SW480 (cell line): ENCODE measurements at places on chromosomes 7 and 10.

- DNase-seq, result no peak
Measured at GRCh38 chr10:22531441-22531840, 182.9 kb downstream of the PIP4K2A start.

- no peak for DNase-seq
Measured at GRCh38 chr7:152054367-152055230, 29.1 kb downstream of the GALNT11 start.

DNA sequence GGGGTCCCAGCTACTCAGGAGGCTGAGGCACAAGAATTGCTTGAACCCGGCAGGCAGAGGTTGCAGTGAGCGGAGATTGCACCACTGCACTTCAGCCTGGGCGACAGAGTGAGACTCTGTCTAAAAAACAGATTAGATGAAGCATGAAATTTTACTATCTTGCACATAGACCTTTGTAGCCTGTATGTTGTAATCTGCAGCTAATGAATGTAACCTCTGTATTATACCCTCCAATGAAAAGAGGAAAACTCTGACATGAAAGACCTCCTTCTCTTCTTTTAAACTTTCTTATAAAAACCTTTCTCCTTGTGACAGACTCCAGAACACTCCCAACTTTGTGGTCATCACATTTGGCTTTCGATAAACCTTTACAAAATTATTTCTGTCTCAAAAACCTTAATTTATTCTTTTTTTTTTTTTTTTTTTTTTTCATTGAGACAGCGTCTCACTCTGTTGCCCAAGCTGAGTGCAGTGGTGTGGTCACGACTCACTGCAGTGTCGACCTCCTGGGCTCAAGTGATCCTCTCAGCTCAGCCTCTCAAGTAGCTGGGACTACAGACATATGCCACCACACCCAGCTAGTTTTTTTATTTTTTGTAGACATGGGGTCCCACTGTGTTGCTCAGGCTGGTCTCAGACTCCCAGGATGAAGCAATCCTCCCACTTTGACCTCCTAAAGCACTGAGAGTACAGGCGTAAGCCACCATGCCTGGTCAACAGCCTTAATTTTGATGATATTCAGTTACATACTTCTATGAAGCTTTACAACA is 97.4 kb downstream of the SVOPL start:
- no peak for DNase-seq

GRCh38 chr7:21914671-21915070 is 31.0 kb downstream of the CDCA7L start:
- no peak for DNase-seq

DNA sequence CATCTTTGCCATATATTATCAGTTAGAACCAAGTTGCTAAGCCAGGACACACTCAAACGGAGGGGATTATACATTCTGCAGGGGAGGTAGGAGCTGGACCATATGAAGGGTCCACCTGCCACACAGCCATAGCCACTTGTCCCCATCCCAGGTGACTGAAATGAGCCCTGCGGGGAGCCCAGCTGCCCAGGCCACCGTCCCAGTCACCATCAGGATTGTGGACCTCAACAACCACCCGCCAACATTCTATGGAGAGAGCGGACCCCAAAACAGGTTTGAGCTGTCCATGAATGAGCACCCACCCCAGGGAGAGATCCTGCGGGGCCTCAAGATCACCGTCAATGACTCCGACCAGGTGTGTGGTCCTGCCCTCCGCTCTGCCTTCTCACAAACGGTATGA is 13.7 kb downstream of the CDHR1 start:
- no peak for DNase-seq

- DNase-seq, result no peak
Measured at GRCh38 chr10:59325116-59325515, 37.2 kb downstream of the FAM13C start.

- DNase-seq, result no peak
Measured at GRCh38 chr10:7657552-7657951, 9.2 kb downstream of the ITIH5 start.

DNA sequence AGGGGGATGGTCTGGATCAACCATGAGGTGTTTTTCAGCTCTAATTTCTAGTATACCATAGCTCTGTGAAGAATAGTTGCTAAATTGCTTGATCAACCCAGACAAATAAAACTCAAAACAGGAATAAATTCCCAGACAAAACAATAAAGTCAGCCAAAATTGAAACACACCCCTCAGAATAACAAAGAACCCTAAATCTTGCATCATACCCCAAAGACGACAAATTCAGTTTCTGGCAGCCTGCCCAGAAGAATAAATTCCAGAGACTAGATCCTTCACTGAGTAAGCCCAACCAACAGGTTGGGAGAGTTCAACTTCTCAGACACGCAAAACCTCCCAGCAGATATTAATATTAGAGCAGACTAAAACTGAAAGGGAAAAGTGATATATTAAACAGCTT is 11.2 kb upstream of the SEM1 start:
- DNase-seq, result no peak

GRCh38 chr10:80392250-80392649 is 16.1 kb upstream of the PRXL2A start:
- no peak for DNase-seq

DNA sequence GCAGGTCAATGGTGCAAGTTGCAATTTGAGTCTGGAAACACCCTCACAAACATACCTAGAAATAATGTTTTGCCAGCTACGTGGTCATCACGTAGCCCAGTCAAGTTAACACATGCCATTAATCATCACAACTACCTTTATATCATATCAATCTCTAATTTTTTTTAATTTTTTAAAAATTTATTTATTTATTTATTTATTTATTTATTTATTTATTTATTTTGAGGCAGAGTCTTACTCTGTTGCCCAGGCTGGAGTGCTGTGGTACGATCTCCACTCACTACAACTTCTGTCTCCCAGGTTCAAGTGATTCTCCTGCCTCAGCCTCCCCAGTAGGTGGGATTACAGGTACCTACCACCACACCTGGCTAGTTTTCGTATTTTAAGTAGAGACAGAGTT is 52.4 kb upstream of the MACROH2A2 start:
- DNase-seq, result no peak

DNA sequence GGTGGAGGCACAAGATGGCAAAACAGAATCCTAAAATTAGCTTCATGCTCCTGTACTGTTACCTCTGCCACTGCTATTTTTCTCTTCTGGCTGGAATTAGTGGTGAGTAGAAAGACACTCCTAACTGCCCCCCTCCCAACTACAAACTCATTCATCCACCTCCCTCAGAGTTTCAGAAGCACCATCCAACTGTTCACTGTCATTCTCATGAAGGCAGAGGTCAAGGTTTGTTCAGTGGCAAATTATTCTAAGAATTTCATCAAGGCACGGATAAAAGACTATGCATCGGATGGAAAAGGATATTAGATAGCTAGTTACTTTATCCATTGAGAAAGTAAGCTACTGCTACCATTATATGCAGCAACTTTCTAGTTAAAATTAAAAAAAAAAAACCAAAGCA is 59.7 kb downstream of the LRGUK start:
- no peak for DNase-seq

DNA sequence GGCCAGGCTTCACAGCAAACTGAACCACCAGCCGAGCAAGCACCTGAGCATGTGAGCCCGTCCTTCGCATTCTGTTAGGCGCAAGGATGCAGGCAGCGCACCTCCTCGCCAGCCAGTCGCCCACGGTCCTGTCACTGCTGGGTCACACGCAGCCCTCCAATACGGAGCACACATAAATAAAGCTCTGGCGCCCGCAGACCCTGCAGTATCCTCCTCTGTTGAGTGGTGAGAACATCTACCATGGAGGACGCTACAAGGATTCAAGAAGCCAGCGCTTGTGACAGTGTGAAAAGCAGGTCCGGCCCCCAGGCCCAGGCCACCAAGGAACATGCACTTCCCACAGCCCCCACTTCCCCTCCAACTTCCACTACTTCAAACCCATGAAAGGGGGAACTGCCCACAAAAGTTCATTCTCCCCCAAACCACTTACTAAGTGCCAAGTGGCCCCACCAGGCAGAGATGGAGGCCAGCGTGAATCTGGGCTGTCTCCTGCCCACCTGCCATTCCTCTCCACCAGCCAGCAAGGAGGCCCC is 34.8 kb downstream of the VOPP1 start:
- DNase-seq, result no peak

- no peak for DNase-seq
Measured at GRCh38 chr7:112584290-112584689, 103.5 kb downstream of the LSMEM1 start.

- DNase-seq, result no peak
Measured at GRCh38 chr7:152870106-152870693, 110.6 kb downstream of the ACTR3B start.

DNA sequence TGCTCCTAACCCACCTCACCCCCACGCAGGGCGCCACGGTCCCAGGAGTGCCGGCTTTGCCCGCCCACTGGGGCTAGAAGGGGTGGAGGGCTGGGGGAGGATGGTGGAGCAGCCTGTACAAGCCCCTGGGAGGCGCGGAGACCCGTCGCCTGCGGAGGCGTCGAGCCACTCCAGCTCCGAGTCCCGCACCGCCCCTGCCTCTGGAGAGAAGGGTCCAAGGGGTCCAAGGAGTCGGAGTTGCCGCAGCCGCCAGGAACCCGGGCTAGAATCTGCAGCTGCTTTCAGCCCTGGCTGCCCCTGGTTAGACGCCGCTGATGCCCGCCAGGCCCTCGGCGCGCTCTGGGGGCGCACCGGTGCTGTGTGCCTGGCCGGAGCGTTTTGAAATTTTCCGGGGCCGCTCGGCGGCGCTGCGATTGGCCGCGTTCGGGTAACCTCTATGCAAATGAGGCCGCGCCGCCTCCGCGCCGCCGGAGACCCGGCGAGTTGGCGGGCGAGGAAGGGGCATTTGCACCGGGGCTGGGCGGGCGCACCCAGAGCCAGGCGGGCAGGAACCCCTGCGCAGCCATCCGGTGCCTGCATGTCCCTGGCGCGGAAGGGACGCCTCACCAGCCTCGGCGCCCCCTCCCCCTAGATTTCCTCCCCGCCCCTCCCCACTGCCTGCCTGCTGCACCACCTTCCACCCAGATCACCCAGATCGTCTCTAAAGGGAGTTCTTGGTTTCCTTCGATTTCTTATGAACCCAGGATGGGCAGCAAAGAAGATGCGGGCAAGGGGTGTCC is at the start of gene HMX2:
HMX2 (plus strand) TSS at position 502 of the 779 bp plus-strand sequence; CDS start at position 745, 243 bp downstream.
- no peak for DNase-seq

DNA sequence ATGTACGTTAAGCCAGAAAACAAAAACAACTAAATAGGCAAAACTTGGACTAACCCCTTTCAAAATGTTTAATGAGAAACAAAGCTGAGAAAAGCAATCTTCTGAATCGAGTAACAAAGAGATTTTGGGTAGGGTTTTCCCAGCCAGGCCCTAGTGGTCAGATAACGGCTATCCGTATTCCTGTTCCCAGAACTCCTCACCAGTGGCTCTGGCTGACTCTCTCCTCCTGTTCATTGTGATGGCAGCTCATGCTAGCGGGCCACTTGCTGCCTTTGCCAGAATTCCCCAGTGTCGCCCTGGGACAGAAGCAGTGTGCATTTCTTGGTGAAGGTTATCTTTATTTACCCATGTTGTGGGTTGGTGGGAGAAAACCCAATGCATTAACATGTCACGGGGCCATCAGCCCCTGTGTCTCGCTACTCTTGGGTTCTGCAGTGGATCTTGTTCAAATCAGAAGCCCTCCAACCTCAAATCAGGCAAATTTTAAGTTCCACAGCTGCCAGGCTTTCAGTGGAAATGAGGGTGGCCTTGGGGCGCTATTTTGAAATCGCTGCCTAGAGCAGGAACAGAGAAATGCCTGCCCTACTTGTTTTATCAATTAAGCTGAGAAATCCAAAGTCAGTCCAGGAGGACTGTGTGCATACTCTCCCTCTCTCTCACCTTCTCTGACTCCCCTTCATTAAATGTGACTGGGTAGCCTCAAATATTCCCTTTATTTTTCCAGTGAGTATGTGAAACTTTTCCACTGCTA is 164.5 kb upstream of the NPVF start:
- DNase-seq, result no peak

- DNase-seq, result peak; percentile 97
Measured at GRCh38 chr7:42198974-42199668, 37.9 kb downstream of the GLI3 start.

DNA sequence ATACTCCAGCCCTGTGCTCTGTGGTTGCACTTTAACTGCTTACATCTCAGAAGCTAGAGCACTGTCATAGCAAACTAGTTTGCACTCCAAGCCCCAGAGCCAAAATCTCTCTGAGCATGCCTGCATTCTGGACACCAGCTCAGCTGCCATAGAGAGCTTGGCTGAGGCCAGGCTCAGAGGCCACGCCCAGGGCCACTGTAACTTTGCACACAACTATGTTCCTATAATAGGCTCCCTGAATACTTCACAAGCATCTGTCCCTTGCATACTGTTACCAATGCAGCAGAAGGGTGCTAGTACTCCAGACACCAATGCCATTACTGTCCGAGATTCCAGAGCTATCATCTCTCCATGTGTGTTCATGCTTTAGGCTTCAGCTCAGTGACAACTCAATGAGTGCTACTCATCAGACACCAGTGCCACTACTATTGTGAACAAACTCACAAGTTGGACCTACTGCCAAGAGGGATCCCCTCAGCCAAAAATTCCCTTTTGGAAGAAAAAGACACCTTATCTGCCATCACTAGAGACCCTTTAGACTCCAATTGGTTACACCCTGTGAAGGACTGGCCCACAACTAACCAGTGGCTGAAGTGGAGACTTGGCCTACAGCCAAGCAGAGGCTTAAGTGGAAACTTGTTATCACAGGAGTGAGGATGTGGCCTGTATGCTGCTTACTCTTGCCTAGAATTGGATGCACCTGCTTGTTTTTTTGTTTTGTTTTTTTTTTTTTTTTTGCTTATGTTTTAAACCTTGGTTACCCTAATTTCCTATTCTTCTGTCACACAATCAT is 211.6 kb upstream of the MAGI2 start:
- no peak for DNase-seq

- DNase-seq, result no peak
Measured at GRCh38 chr10:77256346-77256745, 381.3 kb downstream of the KCNMA1 start.

GRCh38 chr10:845526-845925 is 86.0 kb downstream of the LARP4B start:
- DNase-seq, result no peak

DNA sequence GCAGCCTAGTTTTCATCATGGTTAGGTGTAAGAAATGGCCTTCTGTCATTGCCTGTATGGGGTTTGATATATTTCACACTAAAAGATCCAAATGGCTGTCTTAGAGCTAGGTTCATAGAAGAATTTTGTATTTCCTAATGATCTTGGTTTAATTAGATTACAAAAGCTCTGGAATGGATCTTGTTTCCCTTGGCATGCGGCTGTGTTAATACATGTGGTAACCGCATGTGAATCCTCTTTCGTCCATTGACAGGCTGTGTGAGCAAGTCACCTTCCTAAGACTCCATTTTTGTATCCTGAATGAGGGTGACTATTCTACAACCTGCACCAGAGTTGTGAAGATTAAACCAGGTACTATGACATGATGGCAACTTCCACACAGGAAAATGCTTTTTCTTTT is 12.4 kb upstream of the FZD1 start:
- no peak for DNase-seq

DNA sequence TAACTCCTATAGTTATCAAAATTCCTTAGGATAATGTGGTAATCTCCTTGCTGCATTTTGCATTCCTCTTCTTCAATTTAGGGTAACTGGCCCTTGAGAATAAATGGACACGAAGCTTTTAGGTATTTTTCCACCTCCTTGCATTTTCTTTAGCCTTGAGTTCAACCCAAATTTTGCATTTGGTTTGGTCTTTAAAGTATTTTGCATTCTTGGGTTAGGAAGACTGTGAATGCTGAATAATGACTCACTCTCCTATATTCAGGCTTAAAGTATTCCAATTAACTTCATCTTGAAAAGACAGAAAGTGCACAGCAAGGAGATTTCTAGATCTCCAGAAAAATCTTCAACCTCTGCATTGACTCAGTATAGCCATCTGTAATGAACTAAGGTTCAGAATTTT is 47.3 kb downstream of the TFPI2 start:
- DNase-seq, result no peak
